ENCODE measurements at places on chromosomes 7 and 10.

- DNase-seq = no peak
These were observed 139.3 kb upstream of the ODAD2 start for GRCh38 chr10:28137907-28138880.

DNA sequence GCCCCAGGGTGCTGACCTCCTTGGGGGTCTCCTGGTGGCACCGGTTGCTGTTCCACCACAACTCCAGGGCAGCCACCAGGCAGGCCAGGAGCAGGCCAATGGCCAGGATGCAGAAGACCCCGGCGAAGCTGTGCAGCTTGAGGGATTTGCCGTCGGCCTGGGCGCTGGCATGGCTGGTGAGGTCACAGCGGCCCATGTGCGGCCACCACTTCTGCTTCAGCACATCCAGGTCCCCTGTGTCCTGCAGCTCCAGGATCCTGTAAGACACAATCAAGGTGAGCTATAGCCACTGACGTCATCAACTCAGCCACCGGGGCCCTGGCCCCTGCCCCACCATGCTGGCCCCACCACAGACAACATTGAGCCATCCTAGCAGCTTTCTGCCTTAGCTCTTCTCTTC, 753.2 kb downstream of the GRID1 start:
- no peak for DNase-seq

GRCh38 chr10:30502266-30503060, 68.5 kb downstream of the MAP3K8 start:
- DNase-seq = no peak

- DNase-seq = no peak
These were observed 292.4 kb upstream of the KLF14 start for GRCh38 chr7:131026297-131027000.

GRCh38 chr7:2099048-2099957, 133.4 kb downstream of the MAD1L1 start:
- DNase-seq = no peak

DNA sequence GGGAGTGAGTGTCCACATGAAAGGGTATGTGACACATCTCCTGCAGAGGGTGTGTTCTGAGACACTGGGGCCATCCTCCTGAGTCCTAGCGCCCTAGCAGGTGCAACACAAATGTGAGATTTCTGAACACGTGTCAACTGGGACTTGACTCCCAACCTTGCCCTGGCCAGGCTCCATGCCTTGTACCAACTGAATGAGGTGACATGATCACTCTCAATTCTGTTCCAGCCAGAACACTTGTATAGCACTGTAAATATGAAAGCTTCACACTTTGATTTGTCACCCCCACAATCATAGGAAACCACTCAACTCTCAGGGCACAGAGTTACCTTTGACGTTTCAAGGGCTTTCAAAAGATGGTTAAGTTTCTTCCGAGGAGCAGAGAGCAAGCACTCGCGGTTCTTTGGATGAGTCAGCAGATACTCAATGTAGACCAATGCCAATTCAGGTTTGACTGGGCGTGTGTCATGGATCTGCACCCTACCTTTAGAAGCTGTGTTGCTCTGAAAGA, 48.6 kb downstream of the NCAPG2 start:
- no peak for DNase-seq

- DNase-seq = no peak
These were observed 39.1 kb downstream of the SIRT1 start for GRCh38 chr10:67923551-67923950.

DNA sequence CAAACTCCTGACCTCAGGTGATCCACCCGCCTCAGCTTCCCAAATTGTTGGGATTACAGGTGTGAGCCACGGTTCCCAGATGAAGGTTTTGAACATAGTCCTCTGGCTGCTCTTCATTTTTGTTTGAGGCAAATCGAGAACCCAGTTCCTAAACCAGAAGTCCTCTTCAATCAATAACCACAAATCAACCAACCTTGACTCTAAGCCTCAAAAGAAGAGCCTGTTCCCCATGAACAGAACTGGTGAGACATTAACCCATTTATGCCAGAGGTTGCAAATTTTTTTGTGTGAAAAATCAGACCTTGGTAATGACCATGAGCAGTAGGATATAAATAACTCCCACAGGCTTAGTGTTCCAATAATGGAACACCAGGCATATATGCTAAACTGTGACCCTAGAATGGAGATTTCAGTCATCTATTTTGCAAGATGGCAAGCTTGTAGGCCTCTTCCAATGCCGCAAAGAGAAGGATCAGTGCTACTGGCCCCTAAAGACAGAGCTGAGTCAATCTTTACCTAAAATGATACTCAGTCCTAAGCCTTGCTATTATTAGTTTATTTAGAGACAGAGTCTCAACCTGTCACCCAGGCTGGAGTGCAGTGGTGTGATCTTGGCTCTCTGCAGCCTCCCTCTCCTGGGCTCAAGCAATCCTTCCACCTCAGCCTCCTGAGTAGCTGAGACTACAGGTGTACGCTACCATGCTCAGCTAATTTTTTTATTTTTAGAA, 15.9 kb downstream of the KPNA7 start:
- no peak for DNase-seq

DNA sequence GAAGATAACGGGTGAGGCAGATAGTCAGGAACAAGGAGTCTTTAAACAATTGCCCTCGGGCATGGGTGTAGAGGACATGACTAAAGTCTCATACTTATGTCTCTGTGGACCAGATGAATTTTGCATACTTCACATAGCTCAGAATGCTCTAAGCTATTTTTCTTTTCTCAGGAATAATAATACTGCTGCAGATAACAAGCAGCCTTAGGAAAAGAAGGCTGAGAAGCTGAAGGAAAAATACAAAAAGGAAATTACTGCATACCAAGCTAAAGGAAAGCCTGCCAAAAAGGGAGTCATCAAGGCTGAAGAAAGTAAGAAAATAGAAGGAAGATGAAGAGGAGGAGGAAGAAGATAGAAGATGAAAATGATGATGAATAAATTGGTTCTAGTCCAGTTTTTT, 13.4 kb upstream of the ERCC6 start:
- no peak for DNase-seq

GRCh38 chr7:15855525-15856109, 169.1 kb upstream of the MEOX2 start:
- DNase-seq = no peak

DNA sequence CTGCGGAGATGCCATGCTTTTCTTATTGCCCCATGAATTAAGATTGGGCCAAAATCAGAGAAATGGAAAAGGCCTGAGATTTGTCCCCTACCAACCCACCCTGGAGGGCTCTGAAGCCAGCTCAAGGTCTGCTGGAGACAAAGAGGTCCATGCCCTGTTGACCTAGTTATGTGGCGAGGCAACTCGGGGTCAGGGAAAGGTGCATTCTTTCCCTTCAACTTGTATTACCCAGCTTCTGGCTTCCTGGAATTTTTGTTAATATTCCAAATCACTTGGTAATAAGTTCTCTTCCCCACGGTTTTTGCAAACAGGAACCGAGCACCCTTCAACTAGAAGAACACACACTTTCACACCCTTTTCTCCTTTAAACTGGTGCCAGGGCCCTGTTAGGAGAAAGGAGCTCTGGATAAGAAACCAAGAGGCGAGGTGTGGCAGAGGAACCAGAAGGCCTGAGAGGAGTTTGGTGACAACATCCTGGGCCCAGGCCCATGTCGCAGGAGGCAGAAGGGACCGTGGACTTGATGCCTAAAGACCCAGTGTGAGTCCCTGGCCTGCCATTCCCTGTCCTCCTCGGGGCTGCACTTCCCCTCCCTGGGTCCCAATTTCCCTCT, 12.5 kb upstream of the SFRP5 start:
- DNase-seq = no peak

DNA sequence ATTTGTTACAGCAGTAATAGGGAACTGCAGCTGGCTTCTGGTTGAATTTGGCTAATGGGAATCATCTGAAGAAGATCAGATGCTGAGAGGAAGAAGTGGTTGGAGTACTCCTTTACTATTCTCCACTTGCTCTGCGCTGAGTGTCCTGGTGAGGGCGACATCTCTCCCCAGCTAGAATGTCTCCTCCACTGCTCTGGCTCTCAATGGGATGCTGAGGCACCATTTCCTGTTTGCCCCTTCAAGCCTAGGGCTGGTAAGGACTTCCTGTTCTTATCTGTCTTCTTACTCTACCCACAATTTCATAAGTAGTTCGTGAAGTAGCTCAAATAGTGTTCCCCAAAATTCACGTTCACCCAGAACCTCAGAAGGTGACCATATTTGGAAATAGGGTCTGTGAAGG, 43.2 kb upstream of the TES start:
- DNase-seq = no peak

DNA sequence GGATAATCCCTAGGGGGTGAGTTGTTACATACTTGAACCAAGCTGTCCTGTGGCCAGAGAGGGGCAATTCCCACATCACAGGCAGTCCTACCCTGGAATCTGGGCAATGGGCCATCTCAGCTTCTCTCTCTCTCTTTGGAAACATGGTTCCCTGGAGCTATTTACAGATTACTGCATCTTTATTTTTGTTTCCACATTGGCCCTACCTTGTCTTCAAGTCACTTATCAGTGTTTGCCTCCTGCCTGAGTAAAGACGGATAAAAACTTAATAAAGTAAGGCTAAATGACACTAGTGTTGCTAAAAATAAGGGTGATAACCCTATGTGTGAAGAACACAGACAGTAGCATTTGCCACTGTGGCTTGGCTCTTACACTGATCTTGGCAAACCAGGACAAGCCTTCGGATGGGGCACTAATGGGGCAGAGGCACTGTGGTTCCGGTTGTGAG, 228.2 kb downstream of the GFRA1 start:
- no peak for DNase-seq

- DNase-seq = no peak
These were observed 64.4 kb downstream of the BPGM start for GRCh38 chr7:134710854-134711624.

DNA sequence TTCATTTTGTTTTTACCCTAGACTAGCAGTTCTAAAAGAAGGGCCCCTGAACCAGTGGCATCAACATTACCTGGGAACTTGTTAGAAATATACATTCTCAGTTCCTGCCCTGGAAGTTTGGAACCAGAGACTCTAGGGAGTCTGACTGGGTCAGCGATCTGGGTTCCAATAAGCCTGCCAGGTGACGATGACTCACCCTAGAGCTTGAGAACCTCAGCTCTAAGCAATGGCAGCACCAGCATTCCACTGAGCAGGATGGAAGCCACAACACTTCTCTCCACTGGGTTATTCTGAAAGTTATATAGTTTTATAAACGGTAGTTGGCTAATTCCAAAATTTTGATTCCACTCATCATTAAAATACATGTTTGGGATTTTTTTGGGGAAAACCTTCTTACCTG, 97.0 kb upstream of the AMPH start:
- DNase-seq = no peak

- DNase-seq = no peak
These were observed 18.7 kb downstream of the LCOR start for GRCh38 chr10:96850825-96851224.

DNA sequence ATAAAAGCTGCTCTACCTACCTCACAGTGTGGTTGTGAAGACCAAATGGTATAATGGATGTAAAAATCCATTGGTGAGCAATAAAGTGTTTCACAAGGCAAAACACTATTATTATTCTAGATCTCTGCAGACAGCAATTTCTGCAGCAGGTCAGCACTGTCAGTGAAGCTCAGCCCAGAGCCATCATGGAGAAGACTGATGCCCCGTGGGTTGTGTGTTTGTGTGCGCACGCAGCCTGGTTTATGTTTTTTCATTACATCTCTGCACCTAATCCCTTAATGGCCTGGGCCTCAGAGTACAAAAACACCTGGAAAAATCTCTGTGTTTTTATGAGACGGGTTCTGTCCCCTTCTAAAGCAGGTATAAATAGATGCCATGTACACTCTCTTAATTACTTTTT, 64.2 kb downstream of the PARP12 start:
- DNase-seq = no peak

GRCh38 chr10:20157314-20157713, 341.1 kb downstream of the PLXDC2 start:
- no peak for DNase-seq

GRCh38 chr7:142864980-142865747, 10.3 kb downstream of the EPHB6 start:
- DNase-seq = no peak

GRCh38 chr10:122499491-122499941, 38.2 kb downstream of the HTRA1 start:
- DNase-seq = no peak

DNA sequence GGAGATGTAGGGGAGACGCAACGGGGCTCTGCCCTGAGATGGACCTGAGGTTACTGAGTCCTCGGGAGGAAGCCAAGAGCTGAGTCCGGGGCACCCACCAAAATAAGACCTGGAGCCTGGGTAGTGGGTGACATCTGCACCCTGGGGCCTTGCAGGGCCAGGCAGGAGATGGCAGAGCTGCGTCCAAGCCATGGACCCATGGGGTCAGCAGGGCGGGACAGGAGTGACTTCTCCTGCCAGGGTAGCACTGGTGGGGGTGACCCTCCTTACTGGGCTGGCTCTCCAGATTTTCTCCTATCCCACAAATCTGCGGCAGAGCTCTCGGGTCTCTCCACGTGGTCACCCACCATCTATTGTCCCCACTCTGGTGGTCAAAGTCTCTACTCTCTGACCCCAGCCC, 2.1 kb downstream of the GHRHR start:
- no peak for DNase-seq

GRCh38 chr7:128886391-128887168, 23.9 kb downstream of the ATP6V1F start:
- DNase-seq = no peak

DNA sequence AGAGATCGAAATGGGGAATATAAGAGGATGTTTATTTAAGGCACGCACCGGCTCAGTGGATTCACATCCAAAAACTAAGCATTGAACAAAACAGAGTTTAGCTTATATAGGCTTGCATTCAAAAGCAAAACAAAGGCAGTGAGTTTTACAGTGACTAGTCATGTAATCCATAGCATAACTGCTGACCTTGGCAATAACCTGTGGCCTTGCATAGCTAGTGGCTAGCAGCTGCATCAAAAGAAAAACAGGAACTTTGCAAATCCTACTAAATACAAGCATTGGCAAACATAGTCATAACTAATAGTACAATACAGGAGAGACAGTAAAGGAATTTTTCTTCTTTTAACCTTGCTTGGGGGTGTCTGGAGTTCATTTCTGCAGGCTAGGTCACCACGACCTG, 9.7 kb upstream of the ZNF485 start:
- DNase-seq = no peak

GRCh38 chr10:106136175-106136574, 1028.3 kb downstream of the SORCS1 start:
- no peak for DNase-seq

- DNase-seq = no peak
These were observed 153.7 kb downstream of the CREB5 start for GRCh38 chr7:28565980-28566379.
